Upper lobe of right lung (tissue), 1 donor: ENCODE measurements at places on chromosomes 1 and 21.

GRCh38 chr1:77541162-77541545 lies 141.3 kb downstream of the ZZZ3 start:
- DNase-seq = no peak

DNA sequence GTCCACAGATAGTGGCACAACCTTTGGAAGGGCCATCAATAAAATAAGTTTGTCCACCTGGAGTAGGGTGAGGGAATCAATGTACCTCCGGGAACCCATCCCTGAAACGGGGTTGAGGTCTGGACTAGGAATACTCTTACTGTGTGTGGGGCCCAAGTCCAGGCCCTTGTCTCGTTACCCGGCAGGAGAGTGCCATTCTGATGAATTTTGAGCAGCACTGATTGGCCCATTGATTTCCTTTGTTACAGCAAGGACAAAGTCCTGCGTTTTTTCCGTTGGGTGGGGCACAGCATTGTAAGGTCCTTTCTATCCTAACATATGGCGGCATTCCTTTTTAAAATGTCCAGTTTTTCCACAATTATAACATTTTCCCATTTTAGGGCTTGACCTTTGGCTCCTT lies 75.2 kb downstream of the AXDND1 start:
- DNase-seq = no peak

DNA sequence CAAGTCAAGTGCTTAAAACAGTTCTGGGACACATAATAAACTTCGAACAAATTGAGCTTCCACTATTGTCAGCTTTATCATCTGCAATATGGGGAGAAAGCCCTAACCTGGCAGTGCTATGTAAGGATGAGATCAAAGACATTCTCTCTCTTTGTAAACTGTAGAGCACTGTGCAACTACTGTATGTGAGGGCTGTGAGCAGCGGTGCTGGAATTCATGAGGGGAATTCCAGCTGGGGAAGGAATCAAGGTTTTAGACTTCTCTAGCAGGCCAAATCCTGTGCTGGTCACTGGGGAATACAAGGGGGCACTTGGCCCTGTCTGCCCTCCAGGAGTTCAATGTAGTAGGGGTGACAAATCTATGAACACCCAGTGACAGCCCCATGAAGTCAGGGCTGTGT lies 9.3 kb downstream of the FAM151A start:
- no peak for DNase-seq

GRCh38 chr1:220887520-220888416 lies 8.5 kb downstream of the HLX start:
- DNase-seq = no peak

- DNase-seq = no peak
Observed at GRCh38 chr1:183093786-183094298, 70.6 kb downstream of the LAMC1 start.

DNA sequence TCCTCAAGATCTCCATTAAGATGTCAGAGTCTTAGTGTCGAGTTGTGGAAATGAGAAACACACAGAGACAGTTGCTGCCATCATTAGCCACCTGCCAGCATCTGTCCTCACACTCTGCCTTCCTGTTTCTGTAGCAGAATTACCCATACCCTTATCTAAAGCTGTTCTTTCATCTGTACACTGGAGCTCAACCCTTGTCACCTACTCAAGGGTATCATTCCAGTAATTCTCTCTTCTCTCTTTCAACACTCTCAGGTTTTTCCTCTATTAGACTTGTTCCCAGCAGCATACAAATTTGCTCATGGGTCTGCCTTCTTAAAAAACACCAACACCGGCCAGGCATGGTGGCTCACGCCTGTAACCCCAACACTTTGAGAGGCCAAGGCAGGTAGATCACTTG lies 27.4 kb upstream of the RNF2 start:
- no peak for DNase-seq

DNA sequence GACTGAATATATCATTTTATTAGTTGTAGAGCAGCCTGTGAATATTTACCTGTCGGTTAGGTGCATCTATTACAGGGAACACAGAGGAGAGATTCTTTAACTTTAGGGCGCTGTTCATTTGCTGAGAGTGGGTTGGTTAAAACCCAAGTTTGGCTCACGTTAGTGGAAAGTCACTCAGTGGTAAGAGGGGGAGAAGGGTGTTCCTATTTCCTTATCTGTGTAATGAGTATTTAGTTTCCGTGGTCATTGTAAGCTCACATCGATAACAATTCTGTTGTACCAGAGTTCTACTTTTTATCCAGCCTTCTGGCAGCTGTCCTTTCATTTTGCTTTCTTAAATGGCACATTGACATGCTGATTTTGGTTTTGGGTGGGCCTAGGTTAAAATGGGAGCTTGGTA lies 773.2 kb upstream of the ADAMTS5 start:
- DNase-seq = no peak

DNA sequence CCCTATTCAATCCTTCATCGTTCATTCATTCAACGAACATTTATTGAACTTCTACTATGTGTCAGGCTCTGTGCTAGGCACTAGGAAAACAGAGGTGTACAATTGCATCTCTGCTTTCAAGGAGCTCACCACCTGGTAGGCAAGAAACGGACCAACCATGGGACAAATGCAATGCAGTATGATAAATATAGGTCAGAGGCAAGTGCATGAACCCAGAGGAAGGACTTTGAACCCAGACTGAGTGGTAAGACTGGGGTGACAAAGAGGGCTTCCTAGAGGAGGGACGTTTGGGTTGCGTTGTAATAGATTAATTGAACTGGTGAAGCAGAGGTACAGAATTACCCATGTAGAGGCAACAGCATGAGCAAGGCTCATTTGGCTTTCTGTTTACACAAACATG lies 16.4 kb downstream of the CD2 start:
- no peak for DNase-seq

- DNase-seq = no peak
Observed at GRCh38 chr1:38082769-38083263, 36.2 kb upstream of the POU3F1 start.

- no peak for DNase-seq
Observed at GRCh38 chr1:238143038-238143437, 252.3 kb upstream of the ZP4 start.

DNA sequence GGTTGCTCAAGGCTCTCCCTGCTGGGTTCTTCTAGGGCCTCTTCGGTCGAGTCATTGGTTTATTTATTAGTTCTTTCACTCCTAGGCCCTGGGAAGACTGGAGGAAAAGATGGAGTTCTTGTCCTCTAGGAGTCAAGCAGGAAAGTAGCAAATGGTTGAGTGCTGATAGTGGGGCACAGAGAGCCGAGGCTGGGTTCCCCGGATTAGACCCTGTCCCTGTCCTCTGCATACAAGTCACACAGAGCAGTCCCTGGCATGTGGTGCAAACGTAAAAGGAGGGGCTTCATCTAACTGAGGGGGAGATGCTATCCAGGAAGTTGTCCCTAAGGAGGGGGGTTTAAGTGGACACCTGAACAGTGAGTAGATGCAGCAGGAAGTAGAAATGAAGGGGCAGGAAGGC lies 19.2 kb upstream of the KCNE2 start:
- no peak for DNase-seq

- no peak for DNase-seq
Observed at GRCh38 chr21:38383411-38384237, 114.7 kb downstream of the ERG start.

DNA sequence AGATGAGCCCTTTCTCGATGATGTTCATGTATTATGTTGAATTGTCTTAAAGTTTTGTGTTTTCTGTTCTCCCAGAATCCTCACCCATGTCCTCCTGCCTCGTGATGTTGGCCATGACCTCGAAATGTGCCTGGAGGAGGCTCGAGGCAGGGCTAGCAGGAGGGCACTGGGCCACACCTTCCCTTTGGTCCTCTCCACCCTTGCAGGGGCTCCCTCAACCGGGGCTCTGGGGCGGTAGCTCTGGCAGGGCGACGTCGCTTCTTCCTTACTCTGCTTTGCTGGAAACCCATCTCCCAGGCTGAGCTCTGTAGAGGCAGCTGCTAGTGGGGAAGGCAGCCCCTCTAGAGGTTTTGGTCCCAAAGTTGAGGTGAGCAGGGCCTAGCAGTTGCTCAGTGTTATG lies 14.3 kb downstream of the TFF3 start:
- DNase-seq = no peak

GRCh38 chr1:85582687-85583591 lies 2.4 kb downstream of the CCN1 start:
- DNase-seq = no peak

GRCh38 chr1:92495392-92496063 lies 8.8 kb upstream of the GFI1 start:
- no peak for DNase-seq

- no peak for DNase-seq
Observed at GRCh38 chr1:119943216-119943615, 46.9 kb upstream of the ADAM30 start.

- DNase-seq = no peak
Observed at GRCh38 chr1:81449786-81450185, 350.9 kb upstream of the ADGRL2 start.

DNA sequence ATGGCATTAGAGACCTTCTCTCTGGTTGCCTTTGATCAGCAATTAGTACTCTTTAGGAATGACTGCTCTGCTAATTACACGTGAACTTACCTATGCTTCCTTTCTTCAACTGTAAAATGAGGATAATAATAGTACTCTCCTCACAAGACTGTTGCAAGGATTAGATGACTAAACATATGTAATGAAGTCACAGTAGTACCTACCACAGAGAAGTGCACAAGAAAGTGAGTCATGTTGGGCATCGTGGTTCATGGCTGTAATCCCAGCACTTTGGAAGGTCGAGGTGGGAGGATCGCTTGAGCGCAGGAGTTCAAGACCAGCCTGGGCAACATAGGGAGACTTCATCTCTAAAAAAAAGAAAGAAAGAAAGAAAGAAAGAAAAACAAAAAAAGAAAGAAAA lies 68.1 kb upstream of the AK4 start:
- DNase-seq = no peak

GRCh38 chr21:42140196-42140934 lies 69.2 kb downstream of the UMODL1 start:
- DNase-seq = no peak

DNA sequence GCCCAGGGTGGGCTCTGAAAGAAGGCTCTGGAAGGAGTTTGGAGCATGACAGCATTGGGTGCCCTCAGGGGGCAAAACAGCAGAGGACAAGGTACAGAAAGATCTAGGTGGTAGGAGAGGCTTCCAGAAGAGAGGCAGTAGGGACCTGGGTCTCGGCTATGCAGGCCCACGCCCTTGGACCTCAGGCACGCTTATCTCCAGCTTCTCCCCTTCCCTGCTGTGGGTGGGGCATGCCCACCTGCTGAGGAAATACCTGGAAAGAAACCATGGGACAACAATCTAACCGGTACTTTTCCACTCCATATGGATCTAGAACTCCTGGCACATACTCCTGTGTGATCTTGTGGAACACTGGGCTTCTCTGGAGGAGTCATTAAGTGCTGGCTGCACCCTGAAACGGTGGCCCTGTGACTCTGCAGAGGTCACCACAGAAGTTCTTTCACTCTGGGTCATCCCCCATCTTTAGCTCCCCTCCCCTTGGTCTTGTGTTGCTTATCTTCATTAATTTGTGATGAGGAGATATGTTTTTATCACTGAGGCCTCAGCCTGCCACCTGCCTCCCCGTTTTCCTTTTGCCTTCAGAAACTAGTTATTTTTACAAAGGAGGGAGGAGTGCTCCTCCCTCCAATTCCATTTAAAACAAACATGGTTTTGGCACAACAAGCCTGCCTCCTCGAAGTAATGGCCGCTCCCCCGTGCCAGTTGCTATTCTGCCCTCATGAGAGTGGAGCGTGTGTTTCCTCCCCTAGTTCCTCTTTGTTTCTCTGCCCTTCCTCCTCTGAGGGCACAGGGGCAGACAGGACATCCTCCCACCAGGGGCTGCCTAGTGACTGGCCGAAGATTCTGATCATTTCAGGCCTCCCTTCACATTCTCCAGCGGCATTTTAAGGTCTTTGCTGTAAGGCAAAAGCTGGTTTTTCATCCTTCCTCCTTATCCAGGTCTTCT lies 78.0 kb upstream of the ATP5PO start:
- DNase-seq = no peak

DNA sequence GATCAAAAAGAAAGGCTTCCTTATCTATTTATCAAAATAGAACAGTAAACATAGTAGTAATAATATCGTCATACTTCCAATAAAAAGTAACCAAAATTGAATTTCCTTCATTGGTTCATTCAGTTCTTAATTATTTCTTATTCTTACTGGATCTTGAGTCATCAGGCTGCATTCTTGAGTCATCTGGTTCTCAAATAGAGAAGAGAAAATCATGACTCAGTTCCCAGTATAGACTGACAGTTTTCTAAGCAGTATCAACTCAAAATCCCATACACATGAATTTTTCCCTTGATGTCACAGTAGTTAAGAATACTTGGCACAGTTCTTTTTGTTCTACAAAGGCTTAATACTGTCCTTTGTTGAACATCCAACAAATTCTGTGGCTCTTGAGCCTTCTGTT lies 626.9 kb upstream of the ADGRL4 start:
- no peak for DNase-seq

- DNase-seq = no peak
Observed at GRCh38 chr1:77220687-77221463, 1.6 kb upstream of the PIGK start.

DNA sequence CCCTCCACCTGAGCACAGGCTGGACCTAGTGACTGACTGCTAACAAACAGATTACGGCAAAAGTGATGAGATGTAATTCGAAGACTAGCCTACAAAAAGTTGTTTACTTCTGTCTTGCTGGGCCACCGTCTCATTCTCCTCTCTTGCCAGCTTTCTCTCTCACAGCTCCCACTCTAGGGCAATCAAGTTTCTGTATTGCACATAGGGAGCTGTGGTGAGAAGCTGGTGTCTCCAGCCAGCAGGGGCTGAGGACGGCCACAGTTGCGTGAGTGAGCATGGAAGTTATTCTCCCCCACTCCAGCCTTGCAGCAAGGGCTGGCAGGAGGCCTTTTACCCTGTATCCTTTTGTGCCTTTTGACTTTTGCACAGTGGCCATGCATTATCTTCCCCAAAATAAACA lies 8.6 kb upstream of the COL6A2 start:
- peak; percentile 12 for DNase-seq

GRCh38 chr1:47655521-47656300 lies 217.9 kb downstream of the FOXD2 start:
- DNase-seq = peak; percentile 13

- no peak for DNase-seq
Observed at GRCh38 chr1:70411360-70411844, 334 bp downstream of the CTH start.

GRCh38 chr1:28985427-28985826 lies 71.1 kb downstream of the EPB41 start:
- DNase-seq = no peak

GRCh38 chr1:205954819-205955404 lies 11.7 kb upstream of the SLC26A9 start:
- no peak for DNase-seq

- no peak for DNase-seq
Observed at GRCh38 chr1:28282426-28283407, 23.4 kb downstream of the SESN2 start.

DNA sequence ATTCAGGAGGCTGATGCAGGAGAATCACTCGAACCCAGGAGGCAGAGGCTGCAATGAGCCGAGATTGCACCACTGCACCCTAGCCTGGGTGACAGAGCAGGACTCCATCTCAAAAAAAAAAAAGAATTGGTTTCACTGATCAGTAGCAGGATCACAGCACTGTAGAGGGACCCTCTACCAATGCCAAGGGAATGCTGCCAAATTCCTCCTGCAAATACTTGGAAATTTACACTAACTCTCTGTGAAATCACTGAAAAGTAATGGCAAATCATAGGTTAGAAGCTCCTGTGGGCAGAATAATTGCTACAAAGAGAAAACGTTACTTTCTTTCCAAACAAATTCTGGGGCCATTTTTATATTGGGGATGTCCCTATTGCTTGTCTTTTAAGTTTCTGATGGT lies 6.7 kb upstream of the GPR25 start:
- DNase-seq = no peak
